Stimulated activated CD4-positive, alpha-beta T cell treated with anti-CD3 and anti-CD28 coated beads, TNF-alpha, amount 100 ng/mL, for 48 hours (primary cell): ENCODE measurements at places on chromosomes 6 and 20.

DNA sequence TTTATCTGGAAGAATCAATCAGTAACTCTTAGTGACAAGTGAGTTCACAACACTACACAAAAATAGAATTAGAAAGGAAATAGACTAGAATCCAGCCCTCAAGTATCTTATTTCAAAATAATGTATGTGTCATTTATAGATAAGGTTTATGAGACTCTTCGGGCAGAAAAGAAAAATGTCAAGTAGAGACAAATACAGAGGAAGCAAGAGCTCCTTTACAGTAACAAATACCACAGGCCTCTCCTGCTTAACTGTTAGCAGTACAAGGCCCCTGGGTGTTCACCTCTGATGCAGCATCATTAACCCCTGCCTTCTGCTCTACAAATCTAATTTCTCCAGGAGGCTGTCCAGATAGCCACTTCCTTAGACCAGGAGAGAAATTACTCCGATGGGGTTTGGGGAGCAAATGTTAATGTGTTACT, 76.7 kb downstream of the UBE3D start:
- no peak for DNase-seq

GRCh38 chr20:60300374-60300773, 342.2 kb downstream of the CDH26 start:
- no peak for DNase-seq

DNA sequence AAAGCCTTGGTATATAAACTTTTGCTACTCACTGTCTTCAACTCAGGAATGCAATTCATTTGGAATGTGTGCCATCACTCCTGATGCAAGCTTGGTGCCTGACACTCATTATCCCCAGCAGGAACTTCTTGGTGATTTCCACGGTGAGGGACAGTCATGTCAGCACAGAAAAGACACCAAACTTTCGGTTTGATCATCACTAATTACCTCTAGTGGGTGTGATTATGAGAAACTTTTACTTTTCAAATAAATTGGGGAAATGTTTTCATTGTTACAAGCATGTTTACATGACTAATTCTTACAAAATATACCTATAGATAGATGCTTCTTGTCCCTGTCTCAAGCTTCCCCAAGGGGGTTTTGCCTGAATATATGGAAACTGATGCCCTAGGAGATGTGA, 40.9 kb downstream of the RPP40 start:
- DNase-seq: no peak

DNA sequence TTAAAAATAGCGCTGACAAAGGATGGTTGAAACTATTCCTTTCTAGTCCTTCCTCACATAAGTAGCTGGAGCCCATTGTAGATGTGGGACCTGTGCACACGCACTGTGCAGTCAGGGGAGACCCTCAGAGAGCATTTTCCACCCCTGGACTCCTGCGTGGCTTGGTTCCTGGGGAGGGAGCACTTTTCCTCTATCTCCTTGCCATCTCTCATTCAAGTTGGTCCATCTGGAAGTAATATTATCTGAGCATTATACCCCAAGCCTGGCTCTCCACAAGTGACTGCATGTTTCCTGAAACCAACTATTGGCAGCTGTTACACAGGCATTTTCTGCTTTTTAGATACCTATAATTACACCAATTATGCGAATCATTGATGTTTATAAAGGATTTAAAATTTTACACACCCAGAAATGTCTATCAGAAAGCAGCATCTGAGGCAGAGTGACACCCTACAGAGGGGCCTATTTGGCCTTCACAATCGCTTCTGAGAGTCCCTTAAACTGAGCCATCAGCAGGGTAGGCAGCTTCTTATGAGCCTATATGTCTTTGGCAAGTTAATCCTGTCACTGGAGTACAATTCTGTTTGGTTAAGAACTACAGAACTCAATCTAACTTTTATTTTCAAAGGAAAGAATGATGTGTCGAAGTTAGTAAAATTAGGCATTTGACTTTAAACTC, 18.7 kb downstream of the SOX4 start:
- no peak for DNase-seq

- DNase-seq: no peak
These were observed 372.5 kb downstream of the ZFAND3 start for GRCh38 chr6:38192011-38192410.
